ENCODE measurements at places on chromosomes 13 and 19.

- no peak for DNase-seq
These were observed 5.3 kb upstream of the SLC5A5 start for GRCh38 chr19:17866312-17866963.

- no peak for DNase-seq
These were observed at the start of gene CLIP3 for GRCh38 chr19:36032251-36033104. TSS of gene CLIP3 (minus strand) at chr19:36032873. CDS start at chr19:36032357, 516 bp downstream.

DNA sequence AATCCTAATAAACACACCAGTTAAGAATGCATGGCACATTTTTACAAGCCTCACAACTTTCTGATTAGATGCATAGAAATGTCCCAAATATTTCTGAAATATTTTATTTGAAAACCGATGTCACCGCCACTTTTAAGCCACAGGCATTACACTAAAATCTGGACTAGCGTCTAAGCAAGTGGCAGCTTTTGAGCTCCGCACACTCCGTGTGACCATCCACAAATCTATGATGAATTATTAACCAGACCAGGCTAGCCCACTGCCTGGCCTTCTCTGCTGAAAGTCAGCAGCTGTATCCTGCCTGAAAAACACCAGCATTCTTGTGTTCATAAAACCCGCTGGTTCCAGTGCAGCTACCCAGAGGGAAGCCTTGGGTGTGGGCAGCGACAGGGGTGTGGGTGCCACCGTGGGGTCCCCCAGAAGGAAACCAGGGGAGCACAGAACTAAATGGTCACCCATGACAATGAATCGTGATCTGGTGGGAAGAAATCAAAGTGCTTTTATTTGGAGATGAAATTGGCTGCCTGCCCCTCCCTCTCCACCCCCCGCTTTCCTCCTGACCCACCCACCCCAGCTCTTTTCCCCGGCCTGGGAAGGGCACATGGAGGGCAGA lies 13.8 kb downstream of the RASA3 start:
- DNase-seq: no peak

GRCh38 chr19:3129112-3129511 lies 6.7 kb upstream of the GNA15 start:
- DNase-seq: no peak

- no peak for DNase-seq
These were observed 10.4 kb upstream of the DIAPH3 start for GRCh38 chr13:60174113-60174512.

GRCh38 chr13:52879950-52880741 lies 31.7 kb upstream of the PCDH8 start:
- no peak for DNase-seq

GRCh38 chr19:41877916-41878905 lies 1.1 kb downstream of the CD79A start:
- no peak for DNase-seq

DNA sequence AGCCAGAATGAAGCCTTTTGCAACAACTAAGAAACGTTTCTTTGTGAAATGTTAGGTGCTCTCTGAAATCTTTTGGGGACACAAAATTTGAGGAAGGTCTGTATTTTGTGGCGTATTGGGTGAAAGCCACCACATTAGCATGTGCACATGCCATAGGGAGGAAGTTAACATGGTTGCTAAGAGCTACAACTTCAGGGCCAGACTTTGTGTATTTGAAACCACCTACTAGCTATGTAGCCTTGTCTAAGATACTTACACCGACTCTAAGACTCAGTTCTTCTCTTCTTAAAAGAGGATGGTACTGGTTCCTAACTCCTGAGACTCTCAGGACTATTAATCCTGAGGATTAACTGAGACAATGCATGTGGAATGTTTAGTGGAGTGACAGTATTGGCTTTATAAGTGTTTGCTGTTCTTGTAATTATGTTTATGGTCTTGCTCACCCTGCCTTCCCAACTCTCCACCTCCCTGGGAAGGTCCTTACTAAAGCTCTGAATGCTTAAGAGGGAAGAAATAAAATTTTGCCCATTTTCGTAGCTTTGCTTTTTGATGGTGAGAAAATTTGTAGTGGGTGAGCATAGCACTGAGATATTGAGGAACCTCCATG lies 15.5 kb downstream of the SERP2 start:
- no peak for DNase-seq

DNA sequence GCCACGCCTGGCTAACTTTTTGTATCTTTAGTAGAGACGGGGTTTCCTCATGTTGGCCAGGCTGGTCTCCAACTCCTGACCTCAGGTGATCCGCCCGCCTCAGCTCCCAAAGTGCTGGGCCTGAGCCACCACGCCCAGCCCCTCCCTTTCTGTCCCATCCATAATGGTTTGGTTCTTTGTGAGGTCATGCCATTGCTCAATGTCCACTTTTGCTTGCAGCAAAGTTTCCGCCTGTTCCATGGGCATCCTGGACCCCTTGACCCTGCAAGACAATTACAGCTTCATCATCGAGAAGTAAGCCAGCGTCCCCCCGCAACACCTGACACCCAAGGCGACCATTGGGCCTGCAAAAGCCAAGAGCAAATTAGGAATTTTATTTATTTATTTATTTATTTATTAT lies 16.6 kb downstream of the PRR22 start:
- no peak for DNase-seq

- DNase-seq: no peak
These were observed 1.6 kb downstream of the JAK3 start for GRCh38 chr19:17846146-17846545.

DNA sequence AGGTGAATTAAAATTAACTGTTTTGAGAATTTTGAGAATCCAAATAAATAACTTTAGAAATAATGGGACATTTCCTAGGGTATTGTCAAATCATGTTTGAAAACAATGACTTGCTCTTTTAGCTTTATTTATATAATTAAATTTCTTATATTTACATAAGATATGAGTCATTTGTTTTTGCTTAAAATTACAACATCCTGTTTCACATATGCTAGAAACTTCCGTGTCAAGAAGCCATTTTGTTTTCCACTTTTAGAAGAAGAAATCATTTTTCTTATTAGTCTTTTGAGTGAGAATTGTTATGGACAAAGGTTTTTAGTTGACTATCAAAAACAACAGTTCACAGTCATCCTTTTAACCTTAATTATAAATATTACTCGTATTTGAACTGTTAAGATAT lies 48.2 kb downstream of the DPY19L3 start:
- DNase-seq: no peak

GRCh38 chr19:3785451-3785937 lies 687 bp downstream of the MATK start:
- DNase-seq: no peak

- no peak for DNase-seq
These were observed 15.4 kb downstream of the TNFAIP8L1 start for GRCh38 chr19:4654437-4655361.

DNA sequence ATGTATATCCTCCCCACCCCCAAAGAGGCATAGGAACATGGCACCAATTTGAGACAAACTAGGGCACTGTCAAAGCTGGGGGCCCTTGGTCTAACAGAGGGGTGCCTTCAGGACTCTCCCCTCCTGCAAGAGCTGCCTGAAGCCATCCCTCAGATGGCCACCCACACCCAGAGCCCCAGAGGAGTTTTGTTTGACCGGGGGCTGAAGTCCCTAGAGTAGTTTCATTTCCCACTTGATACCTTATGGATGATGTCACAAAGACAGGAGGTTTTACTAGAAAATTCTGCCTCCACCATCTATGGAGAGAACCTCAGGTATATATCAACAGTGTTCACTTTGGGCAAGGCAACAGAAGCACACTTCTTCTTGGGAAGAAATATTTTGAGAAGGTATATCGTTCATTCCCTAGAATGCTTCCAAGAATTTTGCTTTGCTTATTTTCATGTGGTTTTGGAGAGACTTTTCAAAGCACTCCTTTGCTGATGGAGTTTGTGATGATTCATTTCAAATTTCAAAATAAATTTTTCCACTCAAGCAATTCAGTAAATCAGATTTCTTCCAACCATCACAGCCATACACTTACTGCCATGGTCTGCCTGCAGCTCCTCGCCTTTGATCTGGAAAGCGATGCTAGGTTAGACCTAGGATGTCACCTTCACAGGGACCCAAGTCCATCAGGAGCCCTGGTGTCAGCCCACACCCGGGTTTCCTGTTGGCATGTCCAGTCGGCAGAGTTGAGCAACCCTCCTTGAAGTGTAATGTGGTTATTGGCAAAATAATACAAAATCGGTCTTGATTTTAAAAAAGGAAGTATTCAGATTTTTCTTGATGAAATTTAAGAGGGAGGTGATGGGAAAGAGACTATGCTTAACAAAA lies 207.0 kb downstream of the SHISA2 start:
- DNase-seq: no peak

GRCh38 chr13:111429064-111429558 lies 108.7 kb downstream of the TEX29 start:
- no peak for DNase-seq

- DNase-seq: no peak
These were observed 34.8 kb downstream of the FOXO1 start for GRCh38 chr13:40631605-40632004.

GRCh38 chr19:33273065-33273736 lies 29.1 kb downstream of the CEBPA start:
- DNase-seq: no peak

DNA sequence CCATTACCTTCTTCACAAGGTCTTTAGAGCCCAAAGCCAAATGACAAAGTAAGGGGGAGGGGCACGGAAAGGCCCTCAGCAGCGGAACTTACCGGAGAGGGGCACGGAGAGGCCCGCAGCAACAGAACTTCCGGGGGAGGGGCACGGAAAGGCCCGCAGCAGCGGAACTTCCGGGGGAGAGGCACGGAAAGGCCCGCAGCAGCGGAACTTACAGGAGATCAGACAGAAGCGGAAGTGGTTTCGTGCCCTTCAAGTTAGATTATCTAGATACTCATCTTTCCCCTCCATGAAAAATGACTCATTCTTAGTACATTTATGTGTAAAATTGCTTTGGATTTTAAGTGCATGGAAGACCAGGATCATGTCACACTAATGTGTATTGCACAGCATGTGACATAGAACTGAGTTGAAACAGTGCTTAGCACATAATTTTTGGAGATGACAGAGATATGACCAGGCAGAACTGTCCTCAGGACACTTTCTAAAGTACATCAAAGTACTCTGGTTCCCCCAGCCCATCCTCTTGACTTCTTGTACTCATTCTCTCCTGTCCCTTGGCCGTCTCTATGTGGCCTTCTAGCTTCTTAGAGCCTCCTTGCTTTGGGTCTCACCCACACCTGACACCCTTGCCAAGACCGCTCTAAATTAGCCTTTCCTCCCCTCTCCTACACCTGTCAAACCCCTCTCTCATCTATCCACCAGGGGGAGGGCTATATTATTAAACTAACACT lies 25.7 kb upstream of the TPTE2 start:
- DNase-seq: no peak

DNA sequence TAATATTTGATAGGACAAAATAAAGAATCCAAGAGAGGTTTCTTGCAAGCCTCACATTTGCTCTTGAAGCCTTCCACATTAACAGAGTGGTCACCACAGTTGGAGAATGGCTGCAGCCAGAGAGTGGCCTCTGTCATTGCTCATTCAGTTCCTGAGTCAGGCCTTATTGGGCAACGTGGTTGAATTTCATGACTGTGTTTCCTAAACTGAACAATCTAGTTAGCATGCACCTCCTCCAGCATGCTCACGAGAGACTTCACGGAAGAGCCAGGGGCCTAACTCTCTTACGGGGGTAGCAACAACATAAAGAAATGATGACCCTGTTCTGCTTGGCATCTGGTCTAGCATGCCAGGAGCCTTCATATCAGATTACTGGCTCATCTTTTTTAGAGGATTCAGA lies 9.6 kb upstream of the UBL3 start:
- DNase-seq: no peak

DNA sequence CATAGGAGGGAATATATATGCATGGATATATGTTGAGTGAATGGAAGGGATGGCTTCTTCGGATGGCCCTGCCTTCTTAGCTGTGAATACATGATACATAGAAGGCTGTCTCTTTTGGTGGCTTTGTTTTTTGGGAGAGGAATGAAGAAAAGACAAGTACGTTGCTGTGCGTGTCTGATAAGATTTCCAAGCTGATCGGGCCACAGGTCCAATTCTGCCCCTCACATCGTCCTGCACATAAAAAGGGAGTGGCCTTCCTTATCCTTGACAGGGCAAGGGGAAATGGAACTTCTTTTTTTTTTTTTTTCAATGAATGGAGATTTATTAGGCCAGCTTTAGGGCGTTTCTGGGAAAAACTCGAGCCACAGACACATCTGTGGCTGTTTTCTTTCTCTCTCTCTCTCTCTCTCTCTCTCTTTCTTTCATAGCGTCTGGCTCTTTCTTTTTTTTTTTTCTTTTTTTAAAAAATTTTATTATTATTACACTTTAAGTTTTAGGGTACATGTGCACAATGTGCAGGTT lies 103.8 kb upstream of the SPATA13 start:
- no peak for DNase-seq

DNA sequence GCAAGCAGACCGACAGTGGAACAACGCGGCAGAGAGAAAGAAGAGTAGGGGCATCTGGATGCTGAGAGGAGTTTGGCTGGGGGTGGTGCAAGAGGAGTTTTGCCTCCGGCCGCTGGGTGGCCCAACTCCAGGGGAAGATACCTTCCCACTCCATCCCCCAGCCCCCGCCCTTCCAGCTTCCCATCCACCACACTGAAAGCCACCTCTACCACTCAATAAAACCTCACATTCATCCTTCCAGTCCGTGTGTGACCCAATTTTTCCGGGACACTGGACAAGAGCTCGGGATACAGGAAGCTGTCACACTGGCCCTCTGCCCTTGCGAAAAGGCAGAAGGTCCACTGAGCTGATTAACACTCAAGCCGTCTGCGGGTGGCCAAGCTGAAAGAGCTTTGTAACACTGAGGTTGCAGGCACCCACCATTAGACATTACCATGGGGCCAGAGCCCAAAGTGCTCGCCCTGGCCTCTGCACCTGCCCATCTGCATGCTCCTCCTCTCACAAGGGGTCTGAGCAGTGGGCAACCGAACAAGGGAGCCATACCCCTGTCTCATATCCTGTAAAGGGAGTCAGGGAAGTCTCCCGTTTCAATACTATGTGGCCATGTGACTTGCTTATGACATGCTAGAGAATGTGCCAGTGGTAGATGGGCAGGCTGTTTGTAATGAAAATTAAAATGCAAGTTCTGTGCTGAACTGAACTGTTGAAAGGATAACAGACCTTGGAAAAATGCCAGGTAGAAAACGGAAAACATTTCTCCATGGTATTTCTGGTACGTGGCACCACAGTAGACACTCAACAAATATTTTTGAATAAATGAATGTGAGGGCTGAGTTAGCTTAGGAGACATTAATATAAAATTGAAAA lies 205.1 kb upstream of the STARD13 start:
- DNase-seq: no peak
